ENCODE measurements at places on chromosomes 3 and 15.

DNA sequence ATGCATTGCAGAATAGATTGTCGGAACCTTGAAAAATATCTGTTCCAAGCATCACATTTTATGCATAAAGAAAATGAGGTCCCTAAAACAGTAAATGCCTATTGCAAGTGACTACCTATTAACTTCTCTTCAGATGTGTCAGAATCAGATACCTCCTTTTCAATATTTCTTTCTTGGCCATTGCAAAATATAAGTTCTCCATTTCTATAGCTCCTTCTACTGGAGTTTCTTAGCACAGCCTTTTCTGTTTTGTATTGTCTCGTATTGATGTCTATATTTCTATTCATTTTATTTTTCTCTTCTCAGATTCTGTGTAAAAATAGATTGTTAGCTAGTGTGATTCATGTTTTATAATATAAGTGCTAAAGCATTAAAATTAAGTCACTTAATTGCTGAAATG lies 63.4 kb downstream of the PPARG start:
- no peak for DNase-seq

GRCh38 chr3:15223685-15224572 lies 17.9 kb downstream of the CAPN7 start:
- DNase-seq, result no peak

DNA sequence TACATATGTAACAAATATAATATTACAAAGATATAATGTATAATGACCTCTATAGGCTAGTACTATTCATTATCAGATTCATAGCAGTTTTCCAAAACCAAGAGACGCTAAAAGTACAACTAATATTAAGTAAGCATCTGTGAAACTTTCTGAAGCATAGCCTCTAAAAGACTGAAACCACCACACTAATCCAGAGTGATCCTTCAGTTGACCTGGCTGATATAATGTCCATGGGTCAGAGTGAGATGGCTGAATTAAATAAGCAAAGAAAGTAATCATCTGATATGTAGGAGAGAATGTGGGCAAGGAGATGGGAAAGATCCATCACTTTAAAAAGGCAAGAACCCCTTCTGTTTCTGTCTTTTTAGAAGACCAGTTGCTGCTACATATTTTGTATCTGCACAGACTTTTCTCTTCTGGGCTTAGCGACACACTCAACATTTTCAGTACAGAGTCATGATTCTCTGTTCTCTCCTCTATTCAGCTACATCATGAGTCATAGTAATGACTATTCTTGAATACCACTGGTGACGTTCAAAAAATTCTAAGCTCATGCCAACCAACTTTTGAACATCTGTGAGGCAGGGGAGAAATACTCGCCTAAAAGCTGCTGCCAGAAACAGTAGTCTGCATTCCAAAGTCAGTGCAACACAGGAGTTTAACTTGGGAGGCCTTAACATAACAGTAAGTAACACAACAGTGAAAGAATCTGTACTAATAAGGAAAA lies 149.6 kb downstream of the MAGI1 start:
- DNase-seq, result no peak

DNA sequence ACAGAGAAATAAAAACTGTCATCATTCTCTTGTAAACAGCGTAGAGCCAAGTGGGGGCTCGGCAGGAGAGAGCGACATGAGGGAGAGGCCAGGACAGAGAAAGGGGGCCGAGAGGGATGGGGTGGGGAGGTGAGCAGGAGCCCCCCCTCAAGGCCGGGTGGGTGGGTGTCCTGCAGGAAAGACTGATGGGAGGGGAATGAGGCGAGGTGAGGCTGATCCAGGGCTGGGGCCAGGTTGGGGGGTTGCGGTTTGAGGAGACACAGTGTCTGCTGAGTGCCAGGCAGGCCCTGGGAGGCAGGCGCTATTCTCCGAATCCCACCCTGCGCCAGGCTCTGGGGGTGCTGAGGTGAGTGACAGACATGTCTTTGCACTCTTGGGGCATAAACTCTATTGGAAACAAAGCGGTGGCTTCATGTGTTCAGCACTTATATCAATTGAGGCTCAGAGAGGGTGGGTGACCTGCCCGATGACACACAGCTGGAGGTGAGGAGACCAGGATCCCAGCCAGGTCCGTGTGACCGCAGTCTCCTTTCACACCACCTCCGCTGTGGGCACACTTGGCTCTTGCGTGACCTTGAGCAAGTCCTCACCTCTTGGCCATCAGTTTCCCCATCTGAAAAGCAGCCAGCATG lies 19.6 kb upstream of the CSPG4 start:
- DNase-seq, result no peak

DNA sequence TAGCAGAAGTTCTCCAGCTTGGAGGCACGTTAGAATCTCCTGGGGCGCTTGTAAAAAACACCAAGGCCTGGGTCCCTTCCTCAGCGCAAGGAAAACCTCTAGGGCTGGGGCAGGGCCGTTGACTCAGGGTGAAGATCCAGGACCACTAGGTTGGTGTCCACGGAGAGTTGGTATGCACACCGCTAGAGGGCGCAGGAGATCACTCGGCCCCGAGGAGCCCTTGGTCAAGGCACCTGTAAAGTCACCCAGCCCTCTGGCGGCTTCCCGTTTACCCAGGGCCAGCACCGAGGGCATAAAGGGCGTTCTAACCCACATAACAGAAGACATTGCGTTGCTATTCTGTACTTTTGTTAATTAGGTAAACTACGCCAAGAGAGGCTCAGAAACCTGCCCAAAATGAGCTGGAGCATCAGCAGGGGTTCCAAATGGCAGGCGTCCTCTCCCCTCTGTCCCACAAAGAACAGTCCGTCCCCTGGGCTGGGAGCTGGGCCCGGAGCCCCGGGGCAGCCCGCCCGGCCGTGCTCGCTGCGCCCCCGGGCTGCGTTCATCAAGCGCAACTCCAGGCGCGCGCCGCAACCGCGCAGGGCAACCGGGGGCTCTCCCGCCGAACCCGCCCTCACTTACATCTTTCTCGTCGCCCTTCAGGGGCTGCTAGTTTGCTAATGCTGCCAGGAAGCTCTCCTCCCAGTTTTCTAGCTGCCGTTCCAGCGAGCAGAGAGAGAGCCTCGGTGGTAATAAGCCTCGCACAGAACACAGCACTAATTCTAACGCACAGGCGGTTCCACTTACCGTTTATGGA lies 332.1 kb downstream of the ARRDC4 start:
- DNase-seq, result no peak

DNA sequence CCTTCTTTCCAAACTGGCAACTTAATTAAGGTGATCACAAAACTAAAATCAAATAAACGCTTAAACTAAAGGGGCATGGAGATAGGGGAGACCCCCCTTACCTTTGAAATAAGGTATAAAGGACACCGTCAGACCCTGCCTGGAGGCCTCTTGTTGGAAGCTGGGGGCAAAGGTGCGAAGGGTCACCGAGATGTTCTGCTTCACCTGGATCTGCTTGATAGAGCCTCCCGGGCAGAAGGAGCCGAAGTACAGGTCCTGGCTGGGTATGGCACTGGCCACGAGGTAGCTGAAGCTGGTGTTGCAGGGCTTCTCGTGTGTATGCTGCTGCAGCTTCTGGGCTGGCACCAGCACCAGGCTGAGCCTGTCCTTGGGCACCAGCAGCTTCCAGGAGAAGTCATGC lies 53.0 kb downstream of the CDCP1 start:
- no peak for DNase-seq

DNA sequence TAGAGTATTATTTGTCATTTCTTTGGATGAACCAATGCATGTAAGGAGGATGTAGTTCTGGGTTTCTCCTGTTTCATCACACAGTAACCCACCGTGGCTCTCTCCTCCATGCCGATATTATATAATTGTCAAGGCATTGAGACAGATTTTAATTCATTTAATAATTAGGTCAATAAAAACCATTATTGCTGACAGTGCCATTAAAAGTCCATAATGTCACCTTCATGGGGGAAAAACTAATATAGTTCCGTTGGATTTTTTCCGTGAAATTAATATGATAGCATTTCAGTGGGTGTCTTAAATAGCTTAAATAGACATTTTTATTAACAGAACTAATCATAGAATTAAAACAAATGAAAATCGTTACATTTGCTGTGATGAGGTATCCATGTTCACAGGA lies 747.7 kb upstream of the CFAP20DC start:
- DNase-seq, result no peak
